Breast epithelium (tissue), 4 donors: ENCODE measurements at places on chromosomes 5 and 9.
A peak's percentile ranks its signal among the peaks of the same experiment; 100 is the strongest.

DNA sequence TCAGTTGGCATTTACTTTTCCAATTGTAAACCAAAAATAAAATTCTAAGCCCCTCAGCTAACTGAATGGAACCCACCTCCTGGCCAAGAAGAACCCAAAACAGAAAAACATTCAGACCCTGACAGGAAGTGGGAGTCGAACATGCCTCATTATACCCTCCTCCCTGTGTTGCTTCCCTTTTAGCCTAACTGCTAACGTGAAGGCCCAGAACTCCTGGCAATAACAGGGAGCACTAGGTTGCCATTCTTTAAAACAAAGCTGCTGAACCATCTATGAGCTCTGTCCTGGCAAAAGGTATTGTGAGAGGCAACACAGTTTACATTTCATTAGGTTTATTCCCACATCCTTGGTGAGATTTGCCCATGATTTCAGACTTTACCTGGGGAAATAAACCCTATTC is 481.4 kb downstream of the CHSY3 start:
- H3K36me3 ChIP-seq = no peaks in the 10 kb centered on the region
- no peak overlapping the region for H3K4me3 ChIP-seq
- no peak for DNase-seq
- H3K27me3 ChIP-seq = no peaks in the 10 kb centered on the region
- no peak overlapping the region for H3K27ac ChIP-seq

DNA sequence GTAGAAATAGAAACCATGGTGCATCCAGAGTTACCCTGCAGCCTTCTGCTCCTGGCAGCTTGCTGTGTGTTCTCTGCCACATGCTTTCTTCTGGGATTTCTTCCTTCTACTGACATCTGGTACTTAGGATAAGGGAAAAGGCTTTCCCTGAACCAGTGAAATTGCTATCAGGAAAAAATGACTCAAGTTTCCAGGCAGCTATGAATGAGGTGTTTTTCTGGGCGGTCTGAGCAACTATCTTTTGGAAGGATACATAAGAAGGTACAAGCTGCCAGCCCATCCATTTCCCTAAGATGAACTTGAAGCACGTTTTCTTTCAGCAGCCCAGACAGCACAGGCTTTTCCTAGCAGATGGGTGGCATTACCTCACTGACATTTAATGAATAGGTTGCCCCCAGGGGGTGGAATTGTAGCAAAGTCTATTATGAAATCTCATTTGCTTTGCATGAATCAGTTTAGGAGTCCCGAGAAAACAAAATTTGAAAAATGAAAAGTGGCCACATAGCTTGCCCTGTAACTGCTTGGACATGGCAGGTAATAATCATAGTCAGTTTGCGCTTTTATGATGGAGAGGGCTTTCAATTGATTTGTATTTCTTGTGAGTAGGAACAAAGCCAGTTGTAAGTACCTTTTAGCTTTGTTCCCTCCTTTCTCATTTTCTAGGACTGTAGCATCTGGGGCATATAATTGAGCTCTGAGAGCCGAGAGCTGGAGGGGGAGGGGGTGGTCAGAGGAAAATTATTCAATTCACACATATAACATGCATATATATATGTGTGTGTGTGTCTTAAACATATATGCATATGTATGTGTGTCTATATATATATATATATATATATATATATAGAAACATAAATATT is 108.5 kb downstream of the C9orf152 start:
- no peak for DNase-seq
- H3K4me1 ChIP-seq = no peaks in the 10 kb centered on the region
- no peaks in the 10 kb centered on the region for H3K27me3 ChIP-seq

DNA sequence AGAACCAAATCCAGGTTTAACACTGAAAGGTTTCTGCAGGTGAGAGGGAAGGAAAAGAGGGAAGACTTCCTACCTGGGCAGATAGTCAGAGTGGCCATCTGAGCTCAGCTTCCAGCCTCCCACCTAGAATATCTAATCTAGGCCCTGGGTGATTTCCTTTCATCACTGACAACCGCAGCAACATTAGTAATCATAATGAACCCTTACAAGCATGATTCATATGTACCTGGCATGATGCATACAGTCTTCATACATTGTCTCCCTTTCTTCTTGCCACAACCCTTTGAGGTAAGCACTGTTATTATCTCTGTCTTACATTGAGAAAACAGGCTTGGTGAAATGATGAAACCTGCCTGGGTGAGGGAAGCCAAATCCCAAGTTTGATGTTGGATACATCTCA is 13.5 kb downstream of the AFAP1L1 start:
- H3K4me3 ChIP-seq = no peak overlapping the region
- no peaks in the 10 kb centered on the region for H3K27me3 ChIP-seq
- H3K27ac ChIP-seq = peak overlapping the region; percentile 68
- H3K4me1 ChIP-seq = no peaks in the 10 kb centered on the region
- no peaks in the 10 kb centered on the region for H3K36me3 ChIP-seq

- peak overlapping the region; percentile 26 for H3K27ac ChIP-seq
- no peaks in the 10 kb centered on the region for H3K36me3 ChIP-seq
- no peaks in the 10 kb centered on the region for H3K27me3 ChIP-seq
Observed at GRCh38 chr5:88787856-88788255, 95.1 kb downstream of the MEF2C start.

DNA sequence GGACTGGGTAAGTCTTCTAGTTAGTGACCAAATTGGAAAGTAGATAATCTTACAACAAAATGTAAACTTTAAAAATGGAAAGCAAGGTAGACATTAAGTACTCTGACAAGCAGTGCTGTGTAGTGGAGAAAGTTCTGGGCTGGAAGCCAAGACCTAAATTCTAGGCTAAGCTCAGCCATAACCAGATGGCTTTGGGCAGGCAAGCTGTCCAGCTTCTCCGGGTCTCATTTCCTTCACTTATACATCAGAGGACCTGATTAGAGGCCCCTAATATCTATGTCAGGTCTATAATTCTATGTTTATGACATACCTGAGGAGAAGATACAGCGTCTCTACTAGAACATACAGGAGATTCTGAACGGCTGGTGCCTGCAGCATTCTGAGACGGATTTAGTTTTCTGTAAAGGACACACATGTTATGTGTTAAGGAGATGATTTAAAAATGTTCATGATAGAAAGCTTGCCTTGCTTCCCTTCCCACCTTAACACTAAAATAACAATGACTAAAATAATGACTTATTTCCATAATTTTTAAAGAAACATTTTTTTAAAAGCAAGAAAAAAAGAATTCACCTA is 61.2 kb downstream of the ELL2 start:
- no peak overlapping the region for H3K4me3 ChIP-seq
- H3K27me3 ChIP-seq = no peaks in the 10 kb centered on the region
- H3K4me1 ChIP-seq = no peaks in the 10 kb centered on the region
- no peak for DNase-seq
- H3K36me3 ChIP-seq = no peaks in the 10 kb centered on the region
- H3K27ac ChIP-seq = no peak overlapping the region

GRCh38 chr5:41087461-41087860 is 16.3 kb upstream of the MROH2B start:
- DNase-seq = no peak
- no peak overlapping the region for H3K4me3 ChIP-seq
- H3K27me3 ChIP-seq = no peaks in the 10 kb centered on the region
- no peak overlapping the region for H3K27ac ChIP-seq
- H3K4me1 ChIP-seq = no peaks in the 10 kb centered on the region

DNA sequence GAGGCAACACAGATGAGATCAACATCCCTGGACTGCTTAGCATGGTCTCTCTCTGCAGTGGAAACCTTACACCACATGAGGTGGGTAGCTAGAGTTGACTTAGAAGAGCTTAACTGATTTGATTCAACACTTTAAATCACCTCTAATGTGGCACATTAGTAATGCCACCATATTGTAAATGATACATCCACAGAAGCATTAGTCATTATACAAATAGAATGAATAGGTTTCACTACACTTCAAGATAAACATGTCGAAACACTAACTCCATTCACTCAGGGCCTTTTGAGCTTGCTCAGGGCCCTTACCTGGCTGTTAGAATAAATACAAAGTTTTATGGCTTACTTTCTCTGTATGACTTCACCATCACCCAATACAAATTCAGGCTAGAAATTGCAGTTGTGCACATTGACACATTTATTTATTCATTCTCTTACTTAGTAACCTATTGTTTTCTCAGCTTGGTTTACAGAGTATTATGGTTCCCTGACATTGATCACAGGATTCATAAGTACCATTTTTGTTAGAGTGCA is 9.3 kb upstream of the SMAD5 start:
- H3K4me1 ChIP-seq = no peaks in the 10 kb centered on the region
- no peak overlapping the region for H3K27ac ChIP-seq
- H3K4me3 ChIP-seq = no peak overlapping the region
- no peaks in the 10 kb centered on the region for H3K27me3 ChIP-seq
- H3K36me3 ChIP-seq = no peaks in the 10 kb centered on the region

GRCh38 chr9:125176636-125177035 is 13.0 kb downstream of the PPP6C start:
- no peaks in the 10 kb centered on the region for H3K27me3 ChIP-seq
- no peaks in the 10 kb centered on the region for H3K36me3 ChIP-seq
- H3K4me3 ChIP-seq = peak overlapping the region; percentile 39
- H3K4me1 ChIP-seq = no peaks in the 10 kb centered on the region
- no peak overlapping the region for H3K27ac ChIP-seq
- DNase-seq = no peak

DNA sequence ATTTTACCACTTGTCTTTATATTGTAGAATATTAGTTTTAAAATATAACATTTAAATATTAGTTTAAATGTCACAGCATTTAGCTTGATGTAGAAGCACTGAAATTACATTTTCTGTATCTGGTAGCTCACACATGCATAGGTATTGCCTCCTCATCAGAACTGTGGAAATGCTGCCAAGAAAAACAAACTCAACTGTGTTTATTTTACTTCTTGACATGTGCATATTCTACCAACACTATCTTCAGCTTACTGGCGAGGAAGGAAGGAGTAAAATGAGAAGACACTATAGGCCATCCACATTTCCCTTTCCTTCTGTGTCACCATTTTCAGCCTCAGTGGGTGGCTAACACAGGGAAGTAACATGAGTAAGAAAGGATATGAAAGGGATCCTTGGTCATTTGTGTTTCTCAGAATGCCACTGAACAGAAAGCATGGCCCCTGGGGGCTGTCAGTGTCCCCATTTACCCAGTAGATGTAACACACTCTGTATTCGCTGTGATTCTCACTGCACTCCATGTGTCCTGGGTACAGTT is 81.0 kb upstream of the HTR4 start:
- H3K27me3 ChIP-seq = no peaks in the 10 kb centered on the region
- no peak overlapping the region for H3K4me3 ChIP-seq

GRCh38 chr5:29054694-29055093 is 2016.3 kb upstream of the CDH9 start:
- no peaks in the 10 kb centered on the region for H3K36me3 ChIP-seq
- H3K4me1 ChIP-seq = no peaks in the 10 kb centered on the region
- no peak overlapping the region for H3K27ac ChIP-seq
- H3K4me3 ChIP-seq = no peak overlapping the region
- no peak for DNase-seq

GRCh38 chr5:5331848-5332247 is 90.6 kb upstream of the ICE1 start:
- H3K4me3 ChIP-seq = no peak overlapping the region
- no peaks in the 10 kb centered on the region for H3K4me1 ChIP-seq
- no peaks in the 10 kb centered on the region for H3K36me3 ChIP-seq
- no peak for DNase-seq
- no peak overlapping the region for H3K27ac ChIP-seq

DNA sequence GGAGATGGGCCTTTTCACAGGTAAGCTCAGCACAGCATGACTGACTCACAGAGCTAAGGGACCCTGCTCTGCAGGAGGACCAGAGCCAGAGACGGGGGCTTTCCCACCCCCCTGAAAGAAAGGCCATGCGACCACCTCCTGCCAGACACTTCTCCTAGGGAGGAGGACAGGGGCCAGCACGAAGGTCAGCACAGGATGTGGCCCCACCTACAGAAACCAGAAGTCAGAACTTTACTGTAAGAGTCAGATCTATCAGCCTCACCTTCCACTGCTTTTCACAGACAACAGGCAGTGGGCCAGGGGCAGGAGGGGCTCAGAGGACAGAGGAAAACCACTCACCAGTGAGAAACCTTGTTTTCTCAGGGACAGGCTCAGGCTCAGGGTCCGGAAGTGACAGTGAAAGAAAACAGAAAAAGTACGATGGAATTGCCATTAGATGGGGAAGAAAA is 37.9 kb downstream of the CCNJL start:
- no peak overlapping the region for H3K4me3 ChIP-seq
- H3K27ac ChIP-seq = no peak overlapping the region
- no peak for DNase-seq
- peaks cover 10% of the 10 kb centered on the region for H3K4me1 ChIP-seq
- no peaks in the 10 kb centered on the region for H3K27me3 ChIP-seq

- H3K4me1 ChIP-seq = no peaks in the 10 kb centered on the region
- H3K4me3 ChIP-seq = no peak overlapping the region
- H3K27me3 ChIP-seq = no peaks in the 10 kb centered on the region
- H3K36me3 ChIP-seq = no peaks in the 10 kb centered on the region
- DNase-seq = no peak
Observed at GRCh38 chr5:84715091-84715490, 330.4 kb upstream of the EDIL3 start.

DNA sequence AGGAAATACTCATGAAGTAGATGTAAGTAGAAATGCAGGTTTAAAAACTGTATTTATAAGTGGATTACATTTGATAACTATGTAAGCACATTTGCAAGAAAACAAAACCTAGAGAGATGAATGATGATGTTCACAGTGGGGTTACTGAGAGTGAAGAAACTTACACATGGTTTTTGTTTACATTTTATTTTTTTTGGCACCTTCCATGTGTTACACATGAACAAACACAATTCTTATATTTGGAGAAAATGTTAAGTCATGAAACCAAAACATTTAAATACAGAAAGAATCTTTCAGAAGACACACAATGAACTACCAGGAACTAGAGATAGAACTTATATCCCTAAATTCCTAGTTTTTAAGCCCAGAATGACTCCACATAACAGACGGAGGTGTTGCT is 51.5 kb upstream of the SPATA31E1 start:
- H3K27me3 ChIP-seq = peaks cover 7% of the 10 kb centered on the region
- H3K27ac ChIP-seq = no peak overlapping the region
- no peak overlapping the region for H3K4me3 ChIP-seq
- no peak for DNase-seq
- H3K36me3 ChIP-seq = no peaks in the 10 kb centered on the region

DNA sequence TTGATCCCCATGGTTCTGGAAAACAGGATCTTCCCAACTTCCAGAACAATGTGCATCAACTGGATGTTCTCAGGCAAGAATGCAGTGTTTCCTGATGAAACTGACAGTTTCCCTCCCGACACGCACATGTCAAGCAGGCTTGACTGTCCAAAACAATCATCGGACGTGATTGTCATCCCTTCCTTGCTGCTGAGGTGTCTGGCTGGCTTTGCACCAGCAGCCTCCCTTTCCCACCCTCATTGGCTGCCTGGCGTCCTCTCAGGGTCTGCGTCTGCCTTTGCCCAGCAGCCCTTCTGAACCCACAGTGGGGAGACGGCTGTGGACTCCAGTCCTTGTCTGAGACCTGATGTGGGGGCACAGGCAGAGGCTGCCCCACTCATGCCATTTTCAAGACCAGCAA is 110.8 kb downstream of the MARCHF3 start:
- H3K27me3 ChIP-seq = no peaks in the 10 kb centered on the region
- no peaks in the 10 kb centered on the region for H3K36me3 ChIP-seq
- no peak for DNase-seq
- H3K4me3 ChIP-seq = no peak overlapping the region
- no peaks in the 10 kb centered on the region for H3K4me1 ChIP-seq

- no peak overlapping the region for H3K27ac ChIP-seq
- no peaks in the 10 kb centered on the region for H3K4me1 ChIP-seq
- DNase-seq = no peak
- H3K4me3 ChIP-seq = no peak overlapping the region
- H3K27me3 ChIP-seq = no peaks in the 10 kb centered on the region
- H3K36me3 ChIP-seq = no peaks in the 10 kb centered on the region
Observed at GRCh38 chr5:39519566-39520231, 94.9 kb upstream of the DAB2 start.
